A549 treated with dexamethasone at 1 μM for 4 hours (cell line): ENCODE measurements at places on chromosomes 11 and 22. TPM values are rescaled to one million over a fixed set of nuclear protein-coding genes. Genes with fewer than 3 reads are reported as not detected.

Gene CCND1
- total RNA-seq = 147 to 223 TPM (median 198 TPM) in 5 replicates

Gene SLC17A6
- not detected in 5 replicates for total RNA-seq

Gene OR51B5
- 0.06 TPM in 1 of 5 replicates, not detected in the others for total RNA-seq

Gene OR51D1
- not detected in 5 replicates for total RNA-seq

Gene KDM4D
- total RNA-seq = 0.31 to 0.53 TPM (median 0.39 TPM) in 5 replicates

Gene RIBC2
- 1.8 to 2.0 TPM (median 1.9 TPM) in 5 replicates for total RNA-seq

Gene SCUBE2
- 0.40 to 0.71 TPM (median 0.61 TPM) in 5 replicates for total RNA-seq

Gene PLEKHB1
- 0.61 to 1.6 TPM (median 1.0 TPM) in 5 replicates for total RNA-seq

Gene ACRV1
- total RNA-seq = 0.13 TPM in 1 of 5 replicates, not detected in the others

Gene SLC6A5
- total RNA-seq = not detected in 5 replicates

Gene TREH
- total RNA-seq = not detected in 5 replicates

Gene P4HA3
- 38.4 to 63.0 TPM (median 47.6 TPM) in 5 replicates for total RNA-seq

Gene CARD16
- total RNA-seq = not detected in 5 replicates

Gene PATE2
- total RNA-seq = not detected in 5 replicates

Gene TUB
- 4.6 to 7.1 TPM (median 6.8 TPM) in 5 replicates for total RNA-seq

Gene LRRC32
- 0.15 to 0.51 TPM (median 0.20 TPM) in 5 replicates for total RNA-seq

Gene CCDC89
- not detected in 5 replicates for total RNA-seq

Gene MMP8
- not detected in 5 replicates for total RNA-seq

Gene SYT8
- total RNA-seq = 0.26 to 0.73 TPM (median 0.42 TPM) in 5 replicates

Gene GTSE1
- total RNA-seq = 22.7 to 34.7 TPM (median 33.6 TPM) in 5 replicates

Gene E2F8
- 5.4 to 6.9 TPM (median 6.1 TPM) in 5 replicates for total RNA-seq
